ENCODE measurements at places on chromosomes 13 and 19.

- DNase-seq = no peak
Measured at GRCh38 chr13:113383089-113383488, 19.2 kb upstream of the GRTP1 start.

GRCh38 chr13:23695711-23696464, 125.7 kb downstream of the TNFRSF19 start:
- no peak for DNase-seq

DNA sequence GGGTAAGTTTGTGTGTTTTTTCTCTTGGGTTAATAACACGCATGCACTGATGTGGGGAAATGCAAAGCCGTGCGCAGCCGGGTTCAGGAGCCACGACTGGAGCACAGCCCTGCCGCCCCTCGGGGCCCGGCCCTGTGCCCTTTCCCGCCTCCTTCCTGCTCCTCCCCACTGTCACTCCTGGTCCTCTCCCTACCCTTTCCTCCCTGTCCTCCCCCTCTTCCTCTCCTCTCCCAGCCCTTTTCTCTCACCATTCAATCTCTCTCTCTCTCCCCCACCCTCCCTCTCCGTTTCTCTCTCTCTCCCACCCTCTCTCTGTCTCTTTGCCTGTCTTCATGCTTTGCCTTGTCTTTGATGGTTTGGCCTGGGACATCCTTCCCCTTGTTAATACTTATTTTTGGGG, 27.2 kb downstream of the PLEKHJ1 start:
- DNase-seq = no peak

DNA sequence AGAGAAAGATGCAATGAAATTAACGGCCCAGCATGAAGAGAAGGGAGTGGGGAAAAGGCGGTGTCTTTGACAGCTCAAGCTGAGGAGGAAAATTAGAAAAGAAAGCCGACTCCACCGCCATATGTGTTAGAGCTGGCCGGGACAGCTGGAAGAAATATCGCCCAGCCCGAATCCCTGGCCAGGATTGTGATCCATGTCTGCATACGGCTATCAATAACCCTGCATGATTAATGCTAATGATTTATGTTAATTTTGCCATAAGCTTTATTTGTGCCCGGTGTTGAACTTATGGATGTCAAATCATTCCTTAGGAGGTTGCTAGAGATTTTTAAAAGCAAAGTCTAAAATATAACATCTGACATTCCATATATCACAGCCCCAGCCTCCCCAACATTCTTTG, 263.4 kb upstream of the ZNF507 start:
- no peak for DNase-seq

DNA sequence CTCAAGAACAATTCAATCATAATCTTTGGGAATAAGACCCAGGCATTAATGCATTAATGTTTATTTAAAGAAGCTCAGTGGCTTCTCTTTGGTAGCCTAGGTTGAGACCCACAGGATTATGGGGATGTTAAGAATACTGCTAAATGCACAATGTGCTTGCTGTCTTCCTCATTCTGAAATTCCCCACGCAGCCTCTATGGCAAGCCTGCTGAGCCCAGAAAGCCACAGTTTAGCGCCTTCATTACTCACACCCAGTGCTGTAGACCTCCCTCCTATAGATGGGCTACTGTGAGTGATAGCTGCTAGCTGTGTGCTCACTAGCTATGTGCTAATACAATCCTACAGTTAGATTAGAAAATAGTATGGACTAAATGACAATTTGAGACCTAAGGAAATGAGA, 90.6 kb downstream of the TNFSF13B start:
- DNase-seq = no peak

DNA sequence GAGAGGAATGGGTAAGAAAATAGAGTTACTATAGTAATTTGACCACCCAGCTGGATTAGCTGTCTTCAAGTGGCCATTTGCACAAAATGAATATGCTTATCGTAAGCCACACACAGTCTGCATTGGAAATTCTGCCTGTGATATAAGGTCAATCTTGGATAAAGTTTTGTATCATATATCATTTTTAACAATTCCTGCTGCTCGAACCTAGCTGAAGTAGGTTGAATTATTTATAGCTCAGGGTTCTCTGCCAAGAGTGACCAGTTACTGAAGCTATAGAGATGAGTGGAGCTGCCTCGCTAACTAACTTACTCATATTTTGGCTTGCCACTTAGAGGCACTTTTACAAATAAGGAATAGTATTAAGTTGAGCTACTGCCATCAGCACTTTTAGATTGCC, 220.9 kb downstream of the RGCC start:
- DNase-seq = no peak

- no peak for DNase-seq
Measured at GRCh38 chr19:7783991-7784423, 21.0 kb downstream of the CLEC4M start.

GRCh38 chr13:27296496-27296895, 25.9 kb downstream of the RASL11A start:
- DNase-seq = no peak

DNA sequence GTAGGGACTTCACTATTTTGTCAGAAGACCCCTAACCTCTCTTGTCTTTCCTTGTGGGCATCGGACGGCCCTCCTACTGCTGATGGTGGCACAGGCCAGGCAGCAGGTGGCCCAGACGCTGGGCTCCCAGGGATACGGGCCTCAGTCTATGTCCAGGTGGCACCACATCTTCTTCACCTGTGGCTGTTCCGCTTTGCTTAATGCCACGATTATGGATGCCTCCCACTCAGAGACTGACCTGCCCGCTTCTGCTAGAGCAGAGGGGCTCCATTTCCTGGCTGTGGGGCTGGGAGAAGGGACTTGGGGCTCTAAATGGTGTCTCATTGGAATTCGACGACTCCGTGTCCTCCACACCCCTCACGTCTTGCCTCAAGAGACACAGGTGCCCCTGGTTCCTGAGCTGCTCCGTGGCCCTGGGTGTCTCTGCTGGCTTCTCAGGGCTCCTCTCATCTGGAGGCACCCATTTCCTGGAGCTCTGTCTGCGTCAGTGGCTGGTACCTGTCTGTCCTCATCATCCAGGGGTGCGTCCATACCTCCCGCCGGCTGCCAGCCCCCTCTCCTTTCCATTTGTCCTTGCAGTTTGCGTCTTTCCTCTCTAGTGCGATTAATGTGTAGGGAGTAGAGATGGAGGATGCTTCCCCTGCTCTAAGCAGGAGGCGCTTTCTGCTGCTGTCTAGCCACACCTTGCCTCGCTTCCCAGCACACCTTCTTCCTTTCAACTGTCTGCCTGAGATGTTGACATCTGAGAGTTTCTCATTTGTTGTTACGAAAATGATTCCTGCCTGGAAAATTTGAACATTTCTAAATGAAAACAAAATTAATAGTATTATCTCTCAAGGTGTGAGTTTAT, 63.4 kb downstream of the TEX29 start:
- DNase-seq = no peak

DNA sequence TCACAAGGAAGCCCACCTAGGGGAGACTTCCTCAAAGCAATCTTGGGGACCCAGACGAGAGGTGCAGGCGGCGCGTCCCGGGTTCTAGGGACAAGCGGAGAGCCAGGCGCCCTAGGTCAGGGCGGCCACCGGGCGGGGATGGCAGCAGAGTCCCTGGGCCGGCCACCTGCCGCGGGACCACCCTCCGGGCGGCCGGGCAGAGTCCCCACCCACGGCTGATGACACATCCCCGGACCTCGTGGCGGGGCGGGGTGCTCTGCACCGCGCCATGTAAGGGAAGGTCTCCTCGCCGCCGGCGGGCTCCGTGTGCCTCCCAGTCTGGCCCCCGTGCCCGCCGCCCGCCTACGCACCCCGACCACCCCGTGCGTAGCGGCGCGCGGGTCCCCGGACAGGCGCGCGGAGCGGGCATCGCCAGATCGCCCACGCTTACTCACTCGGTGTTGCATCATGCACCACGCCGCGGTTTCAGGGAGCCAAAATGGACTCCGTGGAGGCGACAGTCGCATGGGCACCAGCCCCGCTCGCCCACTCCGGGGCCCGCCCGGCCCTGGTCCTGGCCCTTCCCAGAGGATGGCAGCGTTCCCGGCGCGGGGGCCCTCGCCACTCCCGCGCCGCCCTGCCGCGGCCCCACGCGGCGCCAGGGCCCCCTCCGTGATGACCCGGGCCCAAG, 643 bp downstream of the SLC7A1 start:
- DNase-seq = peak; percentile 45

GRCh38 chr19:54462047-54462654, 1.4 kb downstream of the LENG9 start:
- no peak for DNase-seq

DNA sequence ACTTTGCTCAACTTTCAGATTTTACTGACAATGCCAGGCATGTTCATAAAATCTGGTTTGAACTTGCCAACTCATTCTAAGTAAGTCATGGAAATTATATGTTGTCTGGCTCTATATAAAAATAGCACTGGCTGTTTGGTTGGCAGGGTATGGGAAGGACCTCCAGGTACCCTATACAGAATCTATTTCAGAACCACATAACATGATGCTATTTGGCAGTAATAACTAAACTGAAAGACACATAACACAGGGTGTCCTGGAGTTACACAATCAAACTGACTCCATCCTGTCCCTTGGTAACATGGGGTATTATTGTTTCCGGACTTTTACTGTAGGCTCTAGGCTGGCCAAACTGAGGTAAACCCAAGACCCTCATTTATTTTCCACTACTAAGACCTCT, 248.8 kb downstream of the RGCC start:
- no peak for DNase-seq

DNA sequence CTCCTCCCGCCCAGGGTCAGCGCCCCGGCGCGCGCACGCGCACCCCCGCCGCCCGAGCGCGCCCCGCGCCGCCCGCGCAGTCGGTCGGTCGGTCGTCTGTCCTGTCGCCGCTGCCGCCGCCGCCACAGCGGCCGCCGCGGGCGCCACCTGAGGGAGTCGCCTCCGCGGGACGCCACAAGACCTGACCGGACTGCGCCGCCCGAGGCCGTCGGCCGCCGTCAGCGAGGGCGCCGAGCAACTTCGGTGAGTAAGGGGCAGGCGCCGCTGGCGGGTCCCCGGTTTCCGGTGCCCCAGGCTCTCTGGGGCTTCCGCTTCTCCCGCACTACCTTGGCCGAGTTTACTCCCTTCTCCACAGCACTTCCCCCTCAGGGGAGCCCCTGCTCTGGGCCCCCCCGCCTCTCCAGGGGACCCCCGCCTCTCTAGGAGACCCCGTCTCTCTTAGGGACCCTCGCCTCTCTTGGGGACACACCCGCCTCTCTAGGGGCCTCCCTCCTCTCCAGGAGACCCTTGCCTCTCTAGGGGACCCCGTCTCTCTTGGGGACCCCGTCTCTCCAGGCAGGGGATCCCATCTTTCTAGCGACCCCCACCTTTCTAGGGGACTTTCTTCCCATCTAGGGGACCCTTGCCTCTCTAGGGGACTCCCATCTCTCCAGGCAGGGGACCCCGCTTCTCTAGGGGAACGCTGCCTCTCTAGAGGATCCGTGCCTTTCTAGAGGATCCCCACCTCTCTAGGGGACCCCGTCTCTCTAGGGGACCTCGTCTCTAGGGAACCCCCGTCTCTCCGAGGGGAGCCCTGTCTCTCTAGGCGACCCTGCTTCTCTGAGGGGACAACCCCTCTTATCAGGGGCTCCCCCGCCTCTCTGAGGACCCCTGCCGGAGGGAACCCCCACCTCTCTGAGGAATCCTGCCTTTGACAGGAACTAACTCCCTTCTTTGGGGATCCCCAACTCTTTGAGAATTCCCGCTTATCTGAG, 19.3 kb upstream of the GATAD2A start:
- peak; percentile 41 for DNase-seq

GRCh38 chr19:18401580-18402112, 4.2 kb upstream of the LRRC25 start:
- DNase-seq = no peak

GRCh38 chr13:76383676-76384461, 502.3 kb downstream of the KCTD12 start:
- DNase-seq = no peak

DNA sequence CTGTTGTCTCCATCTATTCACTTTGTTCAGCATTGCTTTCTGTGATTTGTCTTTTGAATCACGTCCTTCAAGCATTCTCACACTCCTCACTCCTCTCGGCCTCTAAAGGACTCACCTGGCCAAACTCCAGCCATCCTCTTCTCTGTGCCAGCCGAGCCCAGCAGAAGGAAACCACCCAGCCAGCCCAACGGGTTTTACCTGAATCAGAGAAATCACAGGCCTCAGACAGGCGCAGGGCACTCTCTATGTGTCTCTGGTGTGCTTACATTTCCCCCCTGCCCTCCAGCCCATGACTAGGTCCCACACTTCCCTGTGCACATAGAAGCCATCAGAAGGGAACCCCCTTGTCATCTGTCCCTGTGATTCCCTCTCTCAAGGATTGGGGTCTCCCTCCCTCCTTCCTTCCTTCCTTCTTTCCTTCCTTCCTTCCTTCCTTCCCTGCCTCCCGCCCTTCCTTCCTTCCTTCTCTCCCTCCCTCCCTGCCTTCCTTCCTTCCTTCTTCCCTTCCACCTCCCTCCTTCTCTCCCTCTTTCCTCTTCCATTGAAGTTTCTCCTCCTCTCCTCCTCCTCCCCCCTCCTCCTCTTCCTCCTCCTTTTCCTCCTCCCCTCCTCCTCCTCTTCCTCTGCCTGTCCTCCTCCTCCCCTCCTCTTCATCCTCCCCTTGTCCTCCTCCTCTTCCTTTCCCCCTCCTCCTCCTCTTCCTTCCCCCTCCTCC, 8.8 kb upstream of the ZNF541 start:
- no peak for DNase-seq

DNA sequence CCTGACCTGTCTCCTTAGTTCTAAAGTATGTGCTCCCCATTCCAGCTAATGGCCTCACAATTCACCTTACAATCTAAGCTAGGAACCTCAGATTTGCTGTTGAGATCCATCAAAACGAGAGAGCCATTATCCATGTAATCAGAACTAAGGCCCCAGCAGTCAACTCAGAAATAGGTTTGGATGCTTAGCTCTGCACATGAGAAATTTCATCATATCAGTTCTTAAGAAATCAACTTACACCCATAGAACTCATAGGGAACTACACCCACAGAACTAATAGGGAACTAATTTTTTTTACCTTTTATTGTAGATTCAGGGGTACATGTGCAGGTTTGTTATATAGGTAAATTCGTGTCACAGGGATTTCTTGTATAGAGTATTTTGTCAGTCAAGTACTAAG, 28.7 kb downstream of the CYSLTR2 start:
- no peak for DNase-seq

GRCh38 chr19:33868076-33868735, 71.5 kb downstream of the KCTD15 start:
- no peak for DNase-seq

- no peak for DNase-seq
Measured at GRCh38 chr13:36549755-36550154, 117.5 kb downstream of the CCNA1 start.

DNA sequence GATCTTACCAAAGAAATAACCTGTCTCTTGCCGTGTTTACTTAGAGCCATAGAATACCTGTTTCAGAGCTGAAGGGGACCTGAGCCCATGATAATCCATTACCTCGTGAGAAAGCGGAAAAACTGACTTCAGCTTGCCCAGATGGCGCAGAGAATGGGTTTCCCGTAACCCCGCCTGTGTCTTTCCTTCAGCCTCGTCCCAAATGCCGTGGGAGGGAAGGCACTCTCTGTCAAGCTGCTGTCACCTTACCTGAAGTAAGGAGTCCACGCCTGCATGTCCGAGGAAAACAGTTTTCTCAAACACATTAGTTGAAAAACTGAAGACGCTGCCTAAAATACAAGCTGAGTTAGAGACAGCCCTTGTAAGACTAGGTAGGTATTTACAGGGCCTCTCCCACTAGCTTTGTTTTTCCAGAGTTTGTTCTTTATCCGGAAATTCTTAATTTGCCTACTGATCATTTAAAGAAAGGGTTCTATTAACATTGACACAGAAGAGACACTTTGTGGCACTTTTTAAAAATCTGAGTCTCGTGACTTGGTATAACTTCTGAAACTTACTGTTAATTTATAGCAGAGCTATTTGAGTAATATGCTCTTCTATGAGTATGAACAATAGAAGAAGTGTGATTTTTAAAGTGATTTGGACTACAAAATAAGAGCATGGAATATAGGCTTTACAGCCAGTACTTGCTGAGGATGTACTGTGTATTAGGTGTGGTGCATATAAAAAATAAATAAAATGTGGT, 1.3 kb upstream of the INTS6 start:
- peak; percentile 10 for DNase-seq
